NCI-H187 treated with DMSO at 0.1 percent for 48 hours (cell line): ENCODE measurements at places on chromosomes 1 and 21.

- DNase-seq, result no peak
Measured at GRCh38 chr1:27233667-27234048, 774 bp upstream of the WDTC1 start.

DNA sequence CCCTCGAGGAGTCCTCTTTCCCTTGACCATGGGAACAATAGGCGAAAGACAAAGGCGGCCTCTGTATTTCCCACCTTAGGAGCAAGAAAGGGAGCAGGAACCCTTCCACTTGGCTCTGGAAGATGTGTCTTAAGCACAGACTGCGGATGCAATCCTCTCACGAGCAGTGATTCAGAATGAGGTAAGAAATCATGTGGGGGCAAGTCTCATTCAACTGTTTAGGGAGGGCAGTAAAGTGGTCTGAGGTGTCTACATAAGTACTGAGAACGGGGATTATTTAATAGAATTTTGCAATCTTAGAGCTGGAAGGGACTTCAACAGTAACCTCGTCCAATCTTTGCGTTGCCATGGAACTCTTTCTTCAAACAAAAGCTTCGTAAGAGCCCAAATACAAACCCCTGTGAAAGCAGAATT, 1.6 kb upstream of the DYRK3 start:
- no peak for DNase-seq

- peak; percentile 66 for DNase-seq
Measured at GRCh38 chr21:40176724-40177123, 309.5 kb downstream of the PCP4 start.

GRCh38 chr1:157134442-157134841, 3.8 kb downstream of the ETV3 start:
- no peak for DNase-seq
